Mammary epithelial cell (primary cell): ENCODE measurements at places on chromosomes 2 and 18.

DNA sequence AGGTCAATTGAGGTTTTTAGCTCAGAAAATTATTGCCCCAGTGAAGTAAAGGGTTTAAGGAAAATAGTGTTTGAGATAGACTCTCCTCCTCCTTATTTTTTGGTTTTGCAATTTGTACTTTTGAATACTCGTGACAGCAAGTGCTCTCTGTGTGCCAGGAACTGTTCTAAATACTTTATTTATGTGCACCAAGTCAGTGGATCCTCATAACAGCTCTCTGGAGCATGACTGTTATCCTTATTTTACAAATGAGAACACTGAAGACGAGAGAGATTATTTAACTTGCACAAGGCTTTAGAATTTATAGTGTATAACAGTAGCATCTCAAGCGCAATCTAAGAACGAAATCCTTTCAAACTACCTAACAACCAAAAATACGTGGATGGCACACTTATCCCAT, 24.7 kb downstream of the BABAM2 start:
- no peak for DNase-seq

- peak; percentile 28 for DNase-seq
Measured at GRCh38 chr2:88753833-88754584, 62.5 kb downstream of the RPIA start.

DNA sequence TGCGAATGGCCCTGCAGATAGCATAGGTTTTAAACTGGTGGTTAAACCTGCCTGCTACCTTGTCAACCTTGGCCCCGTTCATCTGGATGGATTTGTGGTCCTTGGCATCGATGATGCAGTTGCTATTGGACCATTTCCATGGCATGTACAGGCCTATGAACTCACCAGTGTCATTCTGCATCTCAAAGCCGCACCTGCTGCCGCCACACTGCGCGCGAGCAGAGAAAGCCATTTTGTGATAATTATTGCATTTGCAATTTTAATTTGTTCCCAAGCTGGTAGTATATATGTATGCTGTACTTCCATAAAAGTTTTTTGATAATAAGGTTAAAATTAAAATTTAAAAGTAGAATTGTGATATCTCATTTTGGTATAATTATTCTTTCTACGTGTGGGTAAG, 94.8 kb upstream of the UXS1 start:
- DNase-seq = no peak

DNA sequence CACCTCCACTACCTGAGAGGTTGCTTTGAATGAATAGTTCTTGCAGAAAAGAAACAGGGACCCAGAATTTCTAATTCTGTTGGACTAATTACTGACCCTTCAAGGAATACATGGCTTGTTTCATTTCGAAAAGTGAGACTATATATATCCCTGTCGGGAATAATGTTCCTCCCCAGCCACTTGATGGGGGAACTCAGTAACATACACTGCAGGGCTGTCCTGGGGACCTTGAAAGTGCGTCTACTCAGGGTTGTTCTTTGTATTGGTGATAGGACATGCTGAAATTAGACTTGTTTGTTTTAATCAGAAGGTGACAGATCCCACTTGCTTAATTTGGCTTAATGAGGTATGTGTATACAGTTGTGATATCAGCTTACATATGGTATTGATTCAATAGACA, 25.5 kb downstream of the MGAT5 start:
- no peak for DNase-seq

DNA sequence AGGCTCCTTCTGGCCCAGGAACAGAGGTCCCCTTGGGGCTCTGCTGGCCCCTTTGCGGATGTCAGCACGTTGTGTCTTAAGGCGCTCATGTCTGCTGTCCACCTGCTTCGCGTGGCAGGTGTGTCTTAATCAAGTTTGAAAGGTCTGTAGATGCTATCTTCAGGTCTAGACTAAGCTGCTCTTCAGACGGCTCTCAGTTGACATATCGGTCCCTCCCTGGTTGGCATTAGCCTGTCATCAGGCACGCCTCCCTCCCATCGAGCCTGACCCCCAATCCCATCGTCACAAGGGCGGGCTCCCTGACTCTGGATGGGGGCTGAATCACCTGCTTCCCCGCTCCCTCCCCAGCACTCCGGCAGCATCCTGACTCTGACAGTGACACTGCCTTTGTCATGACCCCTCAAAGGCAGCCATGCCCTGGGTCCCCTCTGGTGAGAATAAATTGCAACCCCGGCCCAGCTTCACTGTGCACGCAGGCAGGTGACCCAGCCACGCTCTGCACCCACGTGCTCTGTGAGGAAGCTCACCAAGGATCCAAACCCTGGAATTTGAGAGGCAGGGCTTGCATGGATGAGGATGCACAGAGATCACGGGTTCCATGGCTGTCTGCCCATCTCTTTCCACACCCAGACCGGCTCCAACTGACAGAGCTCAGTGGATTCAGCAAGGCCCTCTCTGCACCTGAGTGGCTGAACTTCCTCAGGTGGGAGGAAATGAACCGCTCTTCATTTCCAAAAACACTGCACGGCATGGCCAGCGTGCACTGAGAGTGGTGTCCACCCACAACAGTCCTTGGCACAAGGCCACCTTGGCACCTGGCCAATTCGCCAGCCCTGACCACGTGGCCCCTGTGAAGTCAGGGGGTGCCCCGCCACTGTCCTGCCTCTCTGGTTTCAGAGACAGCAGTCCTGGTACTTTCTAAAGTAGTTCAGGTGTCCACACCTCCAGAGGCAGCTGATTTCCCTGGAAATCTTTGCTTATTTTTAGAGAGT, 110.2 kb upstream of the GPC1 start:
- peak; percentile 37 for DNase-seq

DNA sequence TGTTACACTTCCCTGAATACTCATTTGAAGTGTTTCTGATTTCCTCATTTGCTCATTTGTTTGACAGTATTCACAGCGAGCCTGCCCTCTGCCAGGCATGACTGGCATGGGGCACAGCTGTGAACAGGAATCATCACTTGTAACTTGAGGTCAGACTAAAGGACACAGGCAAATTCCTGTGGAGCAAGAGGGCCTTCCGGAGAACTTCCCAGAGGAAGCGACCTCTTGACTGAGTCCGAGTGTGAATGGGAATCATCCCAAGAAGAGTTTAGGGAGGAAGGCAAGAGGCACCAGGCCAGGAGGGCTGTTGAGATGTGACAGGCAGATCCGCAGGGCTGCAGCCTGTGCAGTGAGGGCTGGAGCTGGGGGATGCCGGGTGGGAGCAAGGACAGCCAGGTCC, 45.4 kb downstream of the LIMS1 start:
- DNase-seq = no peak

- DNase-seq = no peak
Measured at GRCh38 chr2:75598589-75599155, 37.9 kb upstream of the EVA1A start.

GRCh38 chr2:84940831-84941412, 30.0 kb upstream of the KCMF1 start:
- no peak for DNase-seq

- DNase-seq = peak; percentile 62
Measured at GRCh38 chr2:25692143-25692542, 18.8 kb upstream of the DTNB start.

DNA sequence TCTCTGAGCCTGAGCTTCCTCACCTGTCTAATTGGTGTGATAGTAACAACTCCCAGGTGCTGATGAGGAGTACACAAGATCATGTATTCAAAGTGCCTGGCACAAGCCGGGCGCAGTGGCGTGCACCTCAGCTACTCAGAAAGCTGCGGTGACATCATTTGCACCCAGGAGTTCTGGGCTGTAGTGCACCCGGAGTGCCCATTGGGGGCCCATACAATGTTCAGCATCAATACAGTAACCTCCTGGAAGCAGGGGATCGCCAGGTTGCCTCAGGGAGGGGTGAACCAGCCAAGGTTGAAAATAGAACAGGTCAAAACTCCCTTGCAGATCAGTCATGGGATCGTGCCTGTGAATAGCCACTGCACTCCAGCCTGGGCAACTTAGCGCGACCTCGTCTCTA, 11.2 kb upstream of the C1QL2 start:
- DNase-seq = no peak

- DNase-seq = no peak
Measured at GRCh38 chr18:21479721-21480120, 120.8 kb downstream of the ESCO1 start.

GRCh38 chr2:144261336-144261735, 258.6 kb downstream of the ZEB2 start:
- DNase-seq = peak; percentile 9

GRCh38 chr18:41655074-41655473, 300.0 kb upstream of the PIK3C3 start:
- DNase-seq = no peak

DNA sequence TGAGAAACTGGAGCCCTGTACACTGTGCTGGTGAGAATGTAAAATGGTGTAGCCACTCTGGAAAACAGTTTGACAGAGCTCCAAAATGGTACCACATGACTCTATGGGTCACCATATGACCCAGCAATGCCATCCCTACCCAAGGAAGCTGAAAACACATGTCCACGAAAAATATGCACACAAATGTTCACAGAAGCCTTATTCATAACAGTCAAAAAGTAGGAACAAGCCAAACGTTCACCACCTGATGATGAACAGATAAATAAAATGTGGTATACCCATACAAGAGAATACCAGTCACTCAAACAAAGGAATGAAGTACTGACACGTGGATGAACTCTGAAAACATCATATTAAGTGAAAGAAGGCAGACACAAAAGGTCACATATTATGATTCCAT, 4.6 kb downstream of the AFG3L2 start:
- DNase-seq = no peak

DNA sequence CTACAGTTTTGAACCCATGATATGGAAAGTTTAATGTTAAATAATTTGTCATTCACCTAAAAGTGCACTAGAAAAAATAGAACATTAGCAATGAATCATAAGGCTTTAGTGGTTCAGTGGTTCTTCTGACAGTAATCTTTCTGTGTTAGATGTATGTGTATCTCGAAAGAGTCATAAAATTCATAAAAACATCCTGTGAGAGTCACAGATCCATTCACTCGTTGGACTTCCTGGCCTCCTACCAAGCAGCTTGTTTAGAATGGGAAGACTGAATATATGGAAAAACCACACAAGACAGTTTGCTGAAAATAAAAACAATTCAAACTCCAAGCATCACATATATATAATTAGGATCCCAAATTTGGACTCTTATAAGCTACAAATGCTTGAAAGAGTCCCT, 34.8 kb downstream of the ADNP2 start:
- DNase-seq = peak; percentile 6

DNA sequence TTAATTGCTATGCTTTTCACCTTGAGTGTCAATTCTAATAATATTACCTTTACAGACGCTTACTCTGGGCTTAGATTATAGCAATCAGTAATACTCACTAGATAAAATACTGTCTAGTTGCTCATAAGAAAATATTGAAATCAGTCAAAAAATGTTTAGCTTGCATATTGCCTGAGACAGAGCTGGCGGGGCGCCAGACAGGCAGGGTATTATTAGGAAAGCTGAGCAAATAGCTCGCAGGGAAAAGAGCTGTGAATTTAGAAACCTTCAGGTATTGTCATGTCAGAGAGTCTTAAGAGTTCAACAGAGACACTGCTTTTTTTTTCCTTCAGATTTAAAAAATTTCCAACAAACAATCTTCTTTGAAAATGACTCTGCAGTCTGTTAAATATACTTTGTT, 118.4 kb downstream of the MEIS1 start:
- DNase-seq = no peak

DNA sequence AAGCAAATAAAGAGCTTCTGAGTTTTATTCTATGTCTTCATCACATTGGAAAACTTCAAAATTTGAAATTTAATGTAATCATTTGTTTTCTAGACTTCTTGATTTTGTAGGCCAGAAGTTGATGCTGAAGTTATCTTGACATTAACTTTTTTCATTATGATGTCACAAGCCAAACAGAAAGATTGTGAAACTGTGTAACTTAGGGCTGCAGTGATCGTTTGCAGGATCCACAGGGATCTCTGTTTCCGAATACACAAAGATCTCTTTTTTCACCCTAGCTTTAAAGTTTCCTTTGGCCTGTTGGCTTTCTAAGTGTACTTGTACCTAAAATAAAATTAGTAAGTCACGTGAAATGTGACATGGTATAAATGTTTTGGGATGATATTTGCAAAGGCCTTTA, 594.9 kb upstream of the CDH2 start:
- DNase-seq = no peak

- no peak for DNase-seq
Measured at GRCh38 chr2:61125123-61125710, 36.8 kb upstream of the C2orf74 start.

DNA sequence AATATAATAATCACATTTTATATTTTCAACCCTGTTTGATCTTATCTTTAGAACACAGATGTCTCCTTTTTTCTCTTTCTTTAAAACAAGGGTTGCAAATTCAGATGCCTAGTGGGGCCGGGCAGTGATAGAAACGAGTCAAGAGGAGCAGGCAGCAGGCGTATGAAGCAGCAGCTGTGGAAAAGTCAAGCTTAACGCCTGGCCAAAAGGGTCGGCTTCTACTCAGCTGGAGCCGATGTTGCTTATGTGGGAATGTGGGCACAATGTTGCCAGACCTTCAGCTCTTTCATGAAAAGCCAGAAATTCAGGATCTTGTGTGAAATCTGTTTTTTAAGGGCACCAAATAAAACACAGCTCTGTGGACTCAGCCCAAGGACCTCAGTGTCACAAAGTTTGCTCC, 642.7 kb downstream of the ARHGAP15 start:
- no peak for DNase-seq

DNA sequence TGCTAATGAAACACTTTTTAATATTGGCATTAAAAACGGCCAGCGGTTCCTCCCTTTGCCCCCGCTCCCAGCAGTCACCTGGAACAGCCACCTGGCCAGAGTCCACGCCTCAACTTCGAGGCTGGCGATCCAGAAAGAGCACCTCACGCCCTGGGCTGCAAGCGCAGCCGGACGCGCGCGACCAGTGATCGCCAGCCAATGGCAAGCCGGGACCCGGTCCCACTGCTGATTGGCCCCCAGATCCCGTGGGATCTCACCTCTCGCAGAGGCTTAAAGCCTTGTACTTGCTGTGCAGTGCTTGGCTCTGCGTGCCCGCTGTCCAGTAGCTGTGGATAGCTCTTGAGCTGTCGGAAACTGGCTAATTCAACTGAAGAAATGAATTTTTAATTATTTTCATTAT, 4.1 kb upstream of the RBM45 start:
- no peak for DNase-seq

- DNase-seq = no peak
Measured at GRCh38 chr2:13686262-13686661, 946.3 kb upstream of the LRATD1 start.

- DNase-seq = no peak
Measured at GRCh38 chr2:100964681-100965169, 37.4 kb upstream of the RPL31 start.
